Activated T-cell treated with anti-CD3 and anti-CD28 coated beads, Interleukin-2, amount 50 U/mL, for 72 hours (primary cell): ENCODE measurements at places on chromosomes 5 and 9.

GRCh38 chr5:55276771-55277170, 30.7 kb downstream of the DHX29 start:
- peaks cover 3% of the 10 kb centered on the region for H3K36me3 ChIP-seq
- no peak for DNase-seq
- no peaks in the 10 kb centered on the region for H3K27me3 ChIP-seq
- H3K4me3 ChIP-seq = no peak overlapping the region
- H3K4me1 ChIP-seq = no peaks in the 10 kb centered on the region

GRCh38 chr5:128424646-128425045, 113.4 kb downstream of the FBN2 start:
- no peak overlapping the region for H3K4me3 ChIP-seq
- H3K27me3 ChIP-seq = no peaks in the 10 kb centered on the region
- no peaks in the 10 kb centered on the region for H3K4me1 ChIP-seq

- no peak overlapping the region for H3K27ac ChIP-seq
- no peaks in the 10 kb centered on the region for H3K27me3 ChIP-seq
- H3K4me1 ChIP-seq = no peaks in the 10 kb centered on the region
- H3K4me3 ChIP-seq = no peak overlapping the region
- no peak for DNase-seq
- peaks cover 2% of the 10 kb centered on the region for H3K36me3 ChIP-seq
These were observed 1763.7 kb downstream of the EFNA5 start for GRCh38 chr5:105907016-105907415.

GRCh38 chr9:98771209-98771874, 25.0 kb downstream of the ANKS6 start:
- H3K27ac ChIP-seq = no peak overlapping the region
- DNase-seq = no peak
- no peak overlapping the region for H3K4me3 ChIP-seq
- no peaks in the 10 kb centered on the region for H3K4me1 ChIP-seq
- H3K36me3 ChIP-seq = peaks cover 2% of the 10 kb centered on the region

DNA sequence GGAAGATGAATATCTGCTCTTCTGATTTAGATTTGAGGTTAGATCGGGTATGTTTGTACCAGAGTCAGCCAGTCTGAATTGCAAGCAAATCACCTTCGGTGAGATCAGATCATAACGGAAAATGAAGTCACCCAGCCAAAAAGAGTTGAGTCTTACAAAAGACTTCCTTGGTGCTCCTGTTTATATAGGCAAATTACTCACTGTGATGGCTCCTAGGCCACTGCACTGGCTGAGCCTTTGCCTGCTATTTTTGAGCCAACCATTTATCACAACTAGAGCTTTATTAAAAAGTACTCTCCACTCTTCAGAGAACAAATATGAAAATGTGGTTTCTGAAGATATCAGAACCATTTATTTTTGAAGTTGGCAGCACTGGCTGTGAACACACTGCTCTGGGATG, 277.7 kb upstream of the PCSK5 start:
- no peak overlapping the region for H3K27ac ChIP-seq
- DNase-seq = no peak
- H3K4me1 ChIP-seq = no peaks in the 10 kb centered on the region
- no peak overlapping the region for H3K4me3 ChIP-seq
- H3K36me3 ChIP-seq = no peaks in the 10 kb centered on the region

DNA sequence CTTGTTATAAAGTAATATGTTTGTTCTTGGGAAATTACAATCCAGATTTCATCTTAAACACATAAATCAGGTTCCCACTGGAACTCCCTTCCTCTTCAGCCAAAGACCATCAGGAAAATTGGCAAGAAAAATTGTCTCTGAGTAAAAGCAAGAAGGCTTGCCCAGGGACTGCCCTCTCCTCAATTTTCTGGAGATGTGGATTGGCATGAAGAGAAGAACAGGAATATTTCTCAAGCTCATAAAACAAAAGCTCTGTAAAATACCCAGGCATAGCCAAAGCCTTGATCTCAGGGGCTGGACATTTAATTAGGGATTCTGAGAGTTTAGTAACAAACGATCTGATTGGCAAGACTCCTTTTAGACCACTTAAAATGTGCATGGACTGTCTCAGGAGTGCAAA, 223.4 kb downstream of the ZNF608 start:
- H3K36me3 ChIP-seq = no peaks in the 10 kb centered on the region
- no peak overlapping the region for H3K27ac ChIP-seq
- no peak for DNase-seq
- no peak overlapping the region for H3K4me3 ChIP-seq
- H3K4me1 ChIP-seq = peaks cover 7% of the 10 kb centered on the region

DNA sequence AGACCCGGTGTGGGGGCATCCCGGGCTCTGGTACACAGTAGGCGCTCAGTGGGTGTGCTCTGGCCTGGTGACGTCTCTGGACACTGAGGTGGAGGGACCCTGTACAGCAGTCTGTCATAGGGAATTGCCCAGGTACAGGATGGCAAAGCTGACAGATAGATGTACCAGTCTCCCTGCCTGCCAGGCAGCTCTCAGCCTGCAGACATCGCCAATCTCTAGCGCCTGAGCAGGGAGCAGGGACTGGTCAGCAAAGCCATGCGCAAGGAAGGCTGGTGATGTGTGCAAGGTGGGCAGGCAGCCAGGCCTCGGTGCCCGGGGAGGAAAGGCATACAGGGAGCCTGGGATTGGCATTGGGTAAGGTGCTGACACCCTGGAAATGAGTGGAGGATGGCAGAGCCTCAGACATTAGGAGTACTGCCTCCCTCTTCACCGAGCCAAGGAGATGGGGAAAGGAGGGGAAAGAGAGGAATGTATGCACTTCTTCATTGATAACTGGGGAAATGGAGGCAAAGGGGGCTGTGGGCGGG, 33.9 kb upstream of the BRD3 start:
- H3K4me3 ChIP-seq = no peak overlapping the region
- no peaks in the 10 kb centered on the region for H3K4me1 ChIP-seq
- H3K27me3 ChIP-seq = peaks cover 16% of the 10 kb centered on the region
- no peak overlapping the region for H3K27ac ChIP-seq
- no peak for DNase-seq

DNA sequence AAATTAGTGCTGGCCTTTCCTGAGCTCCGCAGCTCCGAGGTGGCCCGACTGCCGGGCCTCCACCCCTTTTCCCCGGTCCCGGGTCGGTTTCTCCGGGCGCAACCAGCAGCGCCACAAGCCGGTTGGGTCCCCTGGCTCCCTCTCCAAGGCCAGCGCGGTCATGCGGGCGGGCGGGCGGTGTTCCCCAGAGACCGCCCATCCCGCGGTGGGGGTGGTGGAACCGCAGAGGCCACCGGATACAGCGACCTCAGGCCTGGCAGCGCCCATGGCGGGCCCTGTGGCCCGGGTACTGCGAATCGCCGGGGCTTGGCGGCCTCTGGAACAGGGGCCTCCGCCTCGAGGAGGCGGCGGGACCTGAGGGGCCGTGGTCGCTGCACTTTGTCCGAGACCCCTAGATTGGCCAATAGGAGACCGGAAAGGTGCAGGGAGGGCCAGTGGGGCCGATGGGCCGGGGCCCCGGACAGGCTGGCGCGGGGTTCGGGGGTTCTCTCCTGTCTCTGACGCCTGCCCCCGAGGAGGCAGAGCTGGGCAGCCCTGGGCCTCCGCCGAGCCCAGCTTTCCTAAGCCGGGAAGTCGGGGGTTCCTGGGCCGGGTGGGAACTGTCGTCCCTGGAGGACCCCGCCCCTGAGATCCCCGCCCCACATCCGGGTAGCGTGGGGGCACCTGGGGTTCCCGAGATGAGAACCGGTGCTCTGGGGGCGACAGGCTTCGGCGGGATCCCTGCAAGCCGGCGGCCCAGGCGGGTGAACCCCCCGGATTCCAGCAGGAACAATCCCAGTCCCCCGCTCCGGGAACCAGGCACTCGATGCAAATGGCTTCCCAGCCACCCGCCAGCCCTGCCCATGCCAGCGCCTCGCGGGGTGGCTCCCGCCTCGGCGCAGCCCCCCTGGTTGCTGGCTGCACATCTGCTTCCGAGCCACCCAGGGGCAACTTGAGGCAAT, 293.9 kb downstream of the ZSWIM6 start:
- no peaks in the 10 kb centered on the region for H3K36me3 ChIP-seq
- H3K4me1 ChIP-seq = peaks cover 5% of the 10 kb centered on the region
- H3K27me3 ChIP-seq = peaks cover 52% of the 10 kb centered on the region
- H3K27ac ChIP-seq = no peak overlapping the region
- peak overlapping the region; percentile 75 for H3K4me3 ChIP-seq

- peaks cover 7% of the 10 kb centered on the region for H3K36me3 ChIP-seq
- peaks cover 38% of the 10 kb centered on the region for H3K4me1 ChIP-seq
- peak overlapping the region; percentile 63 for H3K27ac ChIP-seq
- H3K27me3 ChIP-seq = no peaks in the 10 kb centered on the region
These were observed 2.7 kb upstream of the HSPA4 start for GRCh38 chr5:133048993-133049725.

DNA sequence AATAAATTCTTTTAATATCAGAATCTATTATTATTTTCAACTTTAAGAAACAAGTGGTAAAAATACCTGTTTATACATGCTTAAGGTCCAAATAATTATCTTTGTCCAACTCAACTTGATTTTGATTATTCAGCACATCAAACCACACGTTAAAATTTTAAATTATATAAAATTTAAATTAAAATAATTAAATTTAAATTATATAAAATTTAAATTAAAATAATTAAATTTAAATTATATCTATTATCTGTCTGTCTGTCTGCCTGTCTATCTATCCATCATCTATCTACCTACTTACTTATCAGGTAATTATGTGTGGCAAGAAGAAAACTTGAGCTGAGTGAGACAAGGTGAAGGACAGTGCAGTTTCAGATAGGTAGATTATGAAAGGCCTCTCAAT, 605.3 kb upstream of the RIOK2 start:
- no peaks in the 10 kb centered on the region for H3K4me1 ChIP-seq
- no peak for DNase-seq
- H3K36me3 ChIP-seq = no peaks in the 10 kb centered on the region
- no peaks in the 10 kb centered on the region for H3K27me3 ChIP-seq
- no peak overlapping the region for H3K27ac ChIP-seq

- no peak overlapping the region for H3K27ac ChIP-seq
- peaks cover 68% of the 10 kb centered on the region for H3K36me3 ChIP-seq
- no peak overlapping the region for H3K4me3 ChIP-seq
- no peaks in the 10 kb centered on the region for H3K4me1 ChIP-seq
These were observed 54.4 kb downstream of the KCNV2 start for GRCh38 chr9:2771661-2772060.

DNA sequence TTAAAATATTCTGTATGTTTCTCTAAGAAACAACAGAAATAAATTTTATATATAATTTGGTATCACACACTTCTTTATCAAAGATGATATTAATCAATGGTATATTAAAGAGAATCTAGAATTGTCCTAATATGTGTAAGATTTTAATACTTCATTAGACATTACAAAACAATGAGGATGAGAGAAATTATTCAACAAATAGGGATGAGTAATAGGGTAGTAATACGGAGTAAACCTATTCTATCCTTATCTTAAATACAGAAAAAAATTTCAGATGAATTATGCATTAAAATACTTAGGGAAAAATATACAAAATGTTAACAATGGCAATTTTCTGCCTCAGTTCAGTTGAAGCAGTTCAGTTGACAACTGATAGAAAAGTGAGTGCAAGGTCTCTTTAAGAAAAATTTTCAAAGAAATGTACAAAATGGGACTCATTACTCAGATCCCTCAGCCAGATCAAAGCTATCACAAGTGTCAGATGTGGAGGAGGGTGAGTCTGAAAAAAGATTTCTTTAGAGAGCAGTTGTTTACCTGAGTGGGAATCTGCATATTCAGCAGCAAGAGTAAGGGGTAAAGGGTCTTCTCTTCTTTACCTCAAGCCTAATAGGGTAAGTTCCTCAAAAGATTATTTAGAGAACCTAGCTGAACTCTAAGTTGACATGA, 56.7 kb upstream of the GCNT4 start:
- DNase-seq = no peak
- H3K27me3 ChIP-seq = no peaks in the 10 kb centered on the region
- H3K4me3 ChIP-seq = no peak overlapping the region
- peaks cover 21% of the 10 kb centered on the region for H3K4me1 ChIP-seq
- H3K27ac ChIP-seq = no peak overlapping the region
- no peaks in the 10 kb centered on the region for H3K36me3 ChIP-seq

DNA sequence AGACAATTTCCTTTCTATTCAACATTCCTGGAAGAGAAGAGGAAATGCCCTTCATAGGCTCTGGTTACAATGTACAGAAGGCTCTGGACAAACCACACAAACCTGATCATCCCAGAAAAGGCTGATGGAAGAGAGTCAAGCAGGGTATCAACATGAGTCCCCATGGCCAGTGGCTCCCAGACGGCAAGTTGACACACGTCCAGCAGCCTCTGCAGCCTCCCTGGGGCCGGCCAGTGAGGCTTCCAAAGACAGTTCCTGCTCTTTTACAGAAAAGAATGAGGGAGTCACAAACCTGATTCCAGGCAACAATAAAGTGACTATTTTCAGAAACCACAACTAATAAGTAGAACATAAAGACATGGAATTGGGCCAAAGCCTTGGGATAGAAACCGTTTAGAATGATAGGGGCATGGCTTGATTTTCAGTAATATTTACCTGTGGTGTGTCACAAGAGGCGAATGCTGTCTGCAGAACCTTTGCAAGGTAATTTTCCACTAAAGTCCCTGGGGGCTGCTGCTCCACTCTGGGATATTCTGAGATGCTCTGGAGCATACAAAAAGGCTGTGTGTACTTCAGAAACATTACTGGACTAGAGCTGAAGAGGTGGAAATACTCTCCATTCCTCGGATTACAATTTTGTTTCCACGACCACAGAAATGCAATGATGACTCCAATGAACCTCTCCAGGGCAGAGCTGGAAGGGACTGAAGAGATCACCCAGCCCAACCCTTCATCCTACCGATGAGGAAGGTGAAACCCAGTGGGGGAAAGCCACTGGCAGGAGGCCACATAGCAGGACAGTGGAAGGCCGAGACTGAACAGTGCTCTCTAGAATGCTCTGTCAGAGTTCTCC, 10.4 kb downstream of the MED27 start:
- DNase-seq = no peak
- H3K4me1 ChIP-seq = peaks cover 26% of the 10 kb centered on the region
- no peak overlapping the region for H3K4me3 ChIP-seq
- H3K27me3 ChIP-seq = no peaks in the 10 kb centered on the region

DNA sequence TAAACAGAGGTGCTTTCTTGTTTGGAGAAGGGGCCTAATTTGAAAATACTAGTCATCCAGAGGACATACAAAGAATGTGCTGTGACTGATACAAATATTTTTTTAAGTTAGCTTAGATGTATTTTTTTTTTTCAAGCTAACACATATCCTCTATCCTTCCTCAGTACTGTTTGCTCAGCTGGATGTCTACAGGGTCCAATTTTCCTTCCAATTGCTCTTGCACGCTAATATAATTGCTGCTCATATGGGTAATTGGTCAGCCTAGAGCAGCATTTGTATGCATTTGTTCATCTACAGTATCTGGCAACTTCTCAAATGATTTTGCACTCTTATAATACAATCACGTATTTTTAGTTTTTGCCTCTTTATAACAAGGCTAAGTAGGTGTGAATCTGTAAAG, 84.7 kb downstream of the ZDHHC21 start:
- no peak overlapping the region for H3K27ac ChIP-seq
- H3K4me3 ChIP-seq = no peak overlapping the region
- no peaks in the 10 kb centered on the region for H3K4me1 ChIP-seq
- H3K27me3 ChIP-seq = no peaks in the 10 kb centered on the region

DNA sequence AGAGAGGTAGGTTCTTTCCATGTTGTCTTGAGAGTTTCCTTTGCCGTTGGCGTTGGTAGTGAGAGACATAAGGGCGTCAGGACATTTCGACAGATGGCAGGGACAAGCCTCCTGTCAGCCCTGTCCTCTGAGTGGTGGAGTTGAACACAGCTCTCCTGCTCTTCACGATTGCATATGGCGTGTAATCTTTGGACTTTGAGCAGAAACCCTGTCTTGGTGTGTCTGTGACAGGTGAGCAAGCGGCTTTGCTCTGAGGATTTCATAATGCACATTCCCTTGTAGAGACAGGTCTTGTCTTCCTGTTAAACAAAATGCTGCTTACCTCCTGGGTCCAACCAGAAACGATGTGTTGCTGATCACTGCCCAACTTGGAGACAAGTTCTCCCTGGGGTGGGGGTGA, 146.5 kb downstream of the NXNL2 start:
- DNase-seq = no peak
- H3K4me3 ChIP-seq = no peak overlapping the region
- H3K27me3 ChIP-seq = no peaks in the 10 kb centered on the region
- no peaks in the 10 kb centered on the region for H3K4me1 ChIP-seq
